Activated CD4-positive, alpha-beta T cell treated with anti-CD3 and anti-CD28 coated beads for 48 hours (primary cell): ENCODE measurements at places on chromosomes 5 and 9.

DNA sequence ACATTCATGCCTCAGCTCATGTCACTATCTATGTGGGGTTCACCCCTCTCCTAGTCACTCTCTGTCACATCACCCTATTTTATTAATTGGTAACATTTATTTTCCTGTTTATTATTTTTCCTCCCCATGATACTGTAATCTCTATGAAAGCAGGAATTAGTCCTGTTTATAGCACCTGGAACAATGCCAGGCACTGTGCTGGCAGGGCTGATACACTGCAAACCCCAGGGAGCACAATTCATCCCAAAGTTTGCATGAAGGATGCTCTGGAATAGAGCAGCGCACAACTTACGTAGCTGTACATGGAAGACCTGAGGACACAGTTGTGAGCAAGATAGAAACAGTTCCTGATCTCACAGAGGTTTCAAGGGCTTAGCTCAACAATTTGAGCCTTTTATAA is 103.2 kb downstream of the NSG2 start:
- DNase-seq, result no peak

- DNase-seq, result peak; percentile 44
These were observed 12.2 kb downstream of the CDC42SE2 start for GRCh38 chr5:131276072-131276471.

DNA sequence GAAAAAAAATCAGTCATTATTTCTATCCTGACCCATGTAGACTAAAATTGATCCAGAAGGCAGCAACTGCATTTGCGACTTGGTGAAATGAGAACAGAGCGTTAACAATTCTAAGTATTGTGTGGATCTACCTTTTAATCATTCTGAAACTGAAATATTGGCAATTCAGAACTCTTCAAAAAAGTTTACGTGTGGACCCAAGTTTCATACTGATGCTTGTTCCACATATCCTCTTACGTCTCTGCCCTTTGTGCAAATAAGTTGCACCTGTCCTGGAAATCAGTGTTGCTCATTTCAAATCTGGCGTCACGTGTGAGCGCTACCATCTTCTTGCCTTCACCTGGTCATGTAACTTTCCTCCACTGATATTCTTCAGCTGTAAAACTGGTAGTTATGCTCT is 74.7 kb downstream of the NTRK2 start:
- no peak for DNase-seq

DNA sequence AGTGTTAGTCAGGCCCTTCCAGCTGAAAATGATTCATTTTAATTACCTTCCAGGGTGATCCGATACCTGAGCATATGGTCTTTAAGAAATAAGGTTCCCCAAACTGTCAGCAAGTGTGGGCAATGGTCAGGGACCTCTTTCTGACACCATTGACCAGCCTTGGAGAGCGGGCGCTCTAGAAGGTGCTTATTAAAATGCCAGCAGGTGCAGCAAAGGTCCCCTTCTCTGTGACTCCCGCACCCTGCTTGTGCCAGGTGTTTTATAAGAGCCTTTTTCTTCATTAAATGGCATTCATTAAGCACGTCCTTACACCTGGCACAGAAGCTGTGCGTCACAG is 85.3 kb downstream of the MVB12B start:
- no peak for DNase-seq

DNA sequence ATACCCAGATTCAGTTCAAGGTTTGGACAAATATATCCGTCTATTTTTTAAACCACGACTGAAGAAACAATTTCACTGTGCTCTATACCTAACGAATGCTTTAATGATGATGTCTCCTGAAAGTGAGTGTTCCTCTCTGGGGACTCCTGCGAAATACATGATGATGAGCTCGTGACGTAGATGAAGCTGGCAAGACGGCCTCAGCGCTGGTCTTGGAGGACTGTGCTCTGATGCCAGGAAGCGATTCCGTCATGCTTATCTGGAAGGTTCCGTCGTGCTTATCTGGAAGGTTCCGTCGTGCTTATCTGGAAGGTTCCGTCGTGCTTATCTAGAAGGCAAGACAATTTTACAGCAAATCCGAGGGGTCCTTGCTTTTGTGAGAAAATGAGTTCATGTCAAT is 250.8 kb upstream of the IRX2 start:
- no peak for DNase-seq

GRCh38 chr5:173786286-173787187 is 101.6 kb upstream of the CPEB4 start:
- DNase-seq, result peak; percentile 7

DNA sequence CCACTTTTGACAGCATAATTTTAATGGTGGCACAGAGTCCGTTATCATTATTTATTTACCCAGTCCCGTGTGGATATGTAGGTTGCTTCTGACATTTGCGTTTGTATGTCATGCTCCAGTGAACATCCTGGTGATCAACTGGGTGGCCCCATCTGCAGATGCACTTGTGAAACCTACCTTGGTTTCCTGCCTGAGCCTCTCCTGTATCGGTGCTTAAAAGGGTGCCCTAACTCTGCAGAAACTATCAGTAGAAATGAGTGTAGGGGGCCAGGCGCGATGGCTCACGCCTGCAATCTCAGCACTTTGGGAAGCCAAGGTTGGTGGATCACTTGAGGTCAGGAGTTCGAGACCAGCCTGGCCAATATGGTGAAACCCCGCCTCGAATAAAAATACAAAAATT is 92.1 kb upstream of the IER5L start:
- DNase-seq, result peak; percentile 69

DNA sequence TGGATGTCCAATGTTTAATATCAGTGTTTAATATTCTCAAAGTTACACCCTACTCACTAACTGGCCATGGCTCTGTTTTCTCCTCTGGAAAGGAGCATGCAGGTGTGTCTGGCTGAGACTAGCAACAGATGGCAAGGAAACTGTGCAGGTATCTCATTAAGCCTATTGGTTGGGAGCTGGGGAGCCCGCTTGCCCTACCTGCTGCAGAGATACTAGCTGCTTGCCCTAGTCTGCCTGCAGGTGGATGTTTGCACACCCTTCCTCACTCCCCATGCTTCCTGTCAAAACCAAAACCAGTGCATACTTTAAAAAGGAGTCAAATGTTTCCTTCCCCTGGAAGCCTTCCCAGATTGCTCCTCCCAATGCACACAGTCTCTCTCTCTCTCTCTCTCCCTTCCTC is 228.3 kb upstream of the RASEF start:
- DNase-seq, result no peak

GRCh38 chr9:29697011-29697410 is 2123.7 kb upstream of the C9orf72 start:
- no peak for DNase-seq

DNA sequence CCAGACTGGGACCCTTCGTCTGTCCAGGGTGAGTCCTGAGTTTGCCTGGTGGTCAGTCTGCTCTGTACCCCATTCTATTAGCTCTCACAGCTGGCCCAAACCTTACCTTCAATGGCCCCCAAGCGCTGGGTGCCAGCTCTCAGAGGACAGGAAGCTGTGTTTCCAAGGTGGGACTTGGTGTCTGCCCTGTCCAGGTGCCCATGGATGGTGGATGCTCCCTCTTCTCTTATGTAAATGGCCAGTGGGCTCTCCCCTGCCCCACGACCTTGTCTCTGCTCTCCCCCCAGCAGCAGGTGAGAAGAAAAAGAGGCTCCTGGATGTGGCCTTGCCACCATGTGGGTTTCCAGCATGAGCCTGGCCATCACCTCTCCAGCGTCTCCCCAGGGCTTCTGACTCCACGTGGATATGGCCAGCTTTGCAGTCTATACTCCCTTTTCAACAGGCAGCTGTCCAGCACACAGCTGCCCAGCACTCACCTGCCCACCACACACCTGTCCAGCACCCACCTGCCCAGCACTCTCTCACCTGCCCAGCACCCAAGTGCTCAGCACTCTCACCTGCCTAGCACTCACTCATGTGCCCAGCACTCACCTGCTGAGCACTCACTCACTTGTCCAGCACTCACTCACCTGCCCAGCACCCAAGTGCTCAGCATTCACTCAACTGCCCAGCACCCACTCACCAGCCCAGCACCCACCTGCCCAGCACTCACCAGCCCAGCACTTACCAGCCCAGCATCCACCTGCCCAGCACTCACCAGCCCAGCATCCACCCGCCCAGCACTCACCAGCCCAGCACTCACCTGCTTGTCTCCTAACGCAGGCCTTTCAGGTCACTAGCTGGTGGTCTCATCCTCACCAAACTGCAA is 136.2 kb upstream of the IRX2 start:
- DNase-seq, result no peak

DNA sequence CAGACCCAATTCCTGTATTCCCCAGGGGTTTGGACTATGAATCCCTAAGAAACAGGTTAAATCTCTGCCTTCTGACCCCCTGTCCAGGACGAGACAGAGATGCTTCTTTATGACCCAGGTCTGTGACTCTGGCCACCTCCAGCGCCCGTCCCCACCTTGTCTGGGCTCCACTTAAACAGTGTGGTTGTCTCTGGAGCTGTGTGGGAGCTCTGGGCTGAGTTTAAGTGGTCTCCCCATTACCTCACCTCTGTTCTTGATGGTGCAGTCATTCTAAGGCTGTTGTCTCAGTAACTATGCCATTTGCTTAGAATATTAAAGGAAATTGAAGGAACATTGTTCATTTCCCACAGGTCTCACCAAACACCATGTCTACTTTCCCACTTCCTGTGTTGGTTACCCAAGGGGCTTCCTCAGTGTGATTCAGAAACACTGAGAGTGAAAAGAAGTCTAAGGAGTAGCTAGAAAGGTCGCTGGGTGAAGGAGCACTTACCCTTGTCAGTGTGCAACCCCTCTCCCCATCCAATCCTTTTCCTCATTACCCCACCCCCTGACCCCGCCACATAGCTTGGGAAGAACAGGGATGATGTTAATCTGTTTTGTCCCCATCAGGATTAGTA is 127.8 kb upstream of the CKMT2 start:
- DNase-seq, result no peak

GRCh38 chr5:127299678-127300077 is 9.1 kb downstream of the MEGF10 start:
- no peak for DNase-seq

GRCh38 chr5:108876451-108876850 is 128.8 kb downstream of the FER start:
- DNase-seq, result no peak

DNA sequence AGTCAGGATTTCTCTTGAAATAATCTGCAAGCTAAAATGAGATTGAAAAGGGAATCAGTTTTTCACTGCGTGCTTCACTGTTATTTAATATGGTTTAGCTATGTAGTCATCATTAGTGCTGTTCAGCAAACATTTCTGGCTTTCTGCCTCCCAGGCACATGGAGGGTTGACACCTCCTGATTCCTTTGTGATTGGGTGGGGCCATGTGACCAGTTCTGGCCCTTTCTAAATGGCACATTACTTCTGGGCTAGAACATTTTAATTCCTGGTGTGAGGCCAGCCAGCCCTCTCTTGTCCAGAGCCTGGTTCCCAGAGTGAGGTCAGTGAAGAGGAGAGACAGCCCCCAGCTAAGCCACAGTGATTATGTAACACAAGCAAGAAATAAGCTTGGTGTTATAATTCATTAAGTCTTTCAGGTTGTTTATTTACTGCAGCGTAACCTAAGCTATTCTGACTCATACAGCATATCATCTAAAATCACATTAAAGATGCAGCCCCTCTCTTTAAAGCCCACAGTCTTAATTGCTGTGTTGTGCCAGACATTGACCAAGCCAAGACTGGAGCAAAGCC is 17.4 kb upstream of the ARSI start:
- no peak for DNase-seq

GRCh38 chr5:135032999-135033861 is 798 bp downstream of the PITX1 start:
- DNase-seq, result no peak

- DNase-seq, result no peak
These were observed 303.7 kb downstream of the CCDC171 start for GRCh38 chr9:15856591-15856990.

- no peak for DNase-seq
These were observed 56.8 kb downstream of the MINAR2 start for GRCh38 chr5:129804705-129805104.

DNA sequence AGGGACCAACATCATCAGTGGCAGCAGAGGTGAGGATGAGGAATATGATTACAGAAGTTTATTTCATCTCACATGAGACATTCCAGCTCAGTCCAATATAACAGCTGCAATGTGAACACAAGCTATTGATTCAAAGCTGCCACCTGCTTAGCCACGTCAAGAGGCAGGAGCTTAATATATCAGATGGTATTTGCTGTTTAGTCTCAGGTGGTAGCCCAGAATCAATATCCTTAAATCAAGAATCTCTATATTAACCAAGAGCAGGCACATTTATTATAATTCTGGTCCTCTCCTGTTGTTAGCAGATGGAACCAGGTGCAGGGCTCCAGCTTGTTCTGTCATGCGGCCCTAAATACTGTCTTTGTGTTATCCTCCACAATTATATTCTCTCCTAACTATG is 431.6 kb downstream of the ICE1 start:
- no peak for DNase-seq

DNA sequence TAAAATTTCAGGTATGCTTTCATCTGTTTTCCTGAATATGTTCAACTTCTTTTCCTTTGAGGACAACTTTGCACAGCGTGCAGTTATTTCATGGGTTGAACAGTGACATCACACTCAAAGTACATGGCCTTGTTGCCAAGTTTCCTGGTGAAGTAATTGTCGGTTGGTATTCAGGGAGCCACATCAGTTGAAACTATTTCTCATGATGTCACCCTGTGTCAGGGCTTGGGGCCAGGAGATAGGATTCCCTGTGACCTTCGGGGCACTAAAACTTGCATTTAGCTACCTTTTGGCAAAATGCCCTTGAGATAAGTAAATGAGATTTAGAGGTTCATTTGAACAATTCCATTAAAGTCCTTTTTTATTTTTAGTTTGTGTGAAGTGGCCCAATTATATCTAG is 383.9 kb downstream of the SH3GL2 start:
- DNase-seq, result no peak

DNA sequence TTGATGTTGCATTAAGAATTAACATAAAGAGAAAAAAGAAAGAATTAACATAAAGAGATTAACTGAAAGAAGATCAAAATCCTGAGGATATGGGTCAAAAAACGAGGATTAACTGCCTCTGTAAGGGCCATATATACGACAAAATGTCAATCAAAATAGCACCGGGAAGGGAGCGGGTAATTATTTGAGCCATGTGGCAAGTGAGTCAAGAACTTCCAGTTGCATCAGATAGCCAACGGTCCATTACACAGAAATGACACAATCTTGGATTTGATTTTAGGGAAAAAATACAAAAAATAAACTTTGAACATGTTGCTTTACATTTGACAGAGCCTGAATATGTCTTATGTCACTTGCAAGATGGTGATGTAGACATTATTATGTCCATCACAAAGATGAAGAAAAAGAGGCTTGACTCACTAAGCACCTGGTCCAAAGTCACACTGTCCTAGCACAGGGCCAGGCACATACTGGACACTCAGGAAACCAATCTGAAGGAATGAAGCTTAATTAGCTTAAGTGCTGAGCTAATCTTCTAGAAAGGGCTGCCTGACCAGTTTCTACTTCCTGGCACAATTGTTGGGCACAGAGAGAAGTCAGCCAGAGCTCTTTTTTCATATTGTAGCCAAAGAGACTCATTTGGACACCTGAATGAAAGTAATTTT is 273.2 kb upstream of the PAPPA start:
- no peak for DNase-seq
